ENCODE measurements at places on chromosomes 16 and 17. TPM values are rescaled to one million over a fixed set of nuclear protein-coding genes. Genes with fewer than 3 reads are reported as not detected.

Gene LPO
- not detected for total RNA-seq

Gene KCNG4
- total RNA-seq: not detected

Gene NOG
- total RNA-seq: 3.2 TPM

Gene SYNGR3
- total RNA-seq: 2.9 TPM

Gene MARVELD3
- total RNA-seq: not detected

Gene MMP2
- total RNA-seq: 256 TPM

Gene TSPAN10
- total RNA-seq: 0.18 TPM

Gene CETP
- 0.90 TPM for total RNA-seq

Gene OVCA2
- total RNA-seq: 55.4 TPM

Gene ENPP7
- not detected for total RNA-seq

Gene C16orf92
- total RNA-seq: not detected

Gene GJD3
- not detected for total RNA-seq

Gene COQ9
- 48.2 TPM for total RNA-seq

Gene BEAN1
- total RNA-seq: not detected

Gene KIF19
- 0.99 TPM for total RNA-seq

Gene XYLT1
- 1.4 TPM for total RNA-seq

Gene FAM171A2
- 9.5 TPM for total RNA-seq

Gene PIRT
- not detected for total RNA-seq

Gene KRT33A
- not detected for total RNA-seq
